Activated CD8-positive, alpha-beta memory T cell treated with anti-CD3 and anti-CD28 coated beads for 4 hours (primary cell): ENCODE measurements at places on chromosomes 4 and X.
A peak's percentile ranks its signal among the peaks of the same experiment; 100 is the strongest.

DNA sequence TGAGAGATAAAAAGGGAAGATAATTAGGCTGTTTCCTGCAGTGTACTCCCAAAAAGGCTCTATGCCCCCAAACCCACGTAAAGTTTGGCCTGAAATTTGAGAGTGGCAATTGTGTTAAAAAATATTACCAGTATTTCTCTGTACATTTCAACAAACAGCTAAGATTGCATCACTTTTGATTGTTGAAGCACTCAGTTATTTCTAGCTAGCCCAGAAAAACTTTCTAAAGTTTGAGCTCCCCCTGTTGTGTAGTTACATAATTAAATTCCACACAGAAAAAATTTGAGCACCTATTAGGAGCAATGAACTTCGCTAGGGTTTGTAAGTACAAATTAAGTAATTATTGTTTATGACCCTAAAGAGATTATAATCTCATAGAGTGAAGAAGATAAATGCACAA is 109.4 kb downstream of the DLG3 start:
- no peak for DNase-seq

- no peak for DNase-seq
These were observed 18.7 kb downstream of the FAM184B start for GRCh38 chr4:17762726-17763125.

DNA sequence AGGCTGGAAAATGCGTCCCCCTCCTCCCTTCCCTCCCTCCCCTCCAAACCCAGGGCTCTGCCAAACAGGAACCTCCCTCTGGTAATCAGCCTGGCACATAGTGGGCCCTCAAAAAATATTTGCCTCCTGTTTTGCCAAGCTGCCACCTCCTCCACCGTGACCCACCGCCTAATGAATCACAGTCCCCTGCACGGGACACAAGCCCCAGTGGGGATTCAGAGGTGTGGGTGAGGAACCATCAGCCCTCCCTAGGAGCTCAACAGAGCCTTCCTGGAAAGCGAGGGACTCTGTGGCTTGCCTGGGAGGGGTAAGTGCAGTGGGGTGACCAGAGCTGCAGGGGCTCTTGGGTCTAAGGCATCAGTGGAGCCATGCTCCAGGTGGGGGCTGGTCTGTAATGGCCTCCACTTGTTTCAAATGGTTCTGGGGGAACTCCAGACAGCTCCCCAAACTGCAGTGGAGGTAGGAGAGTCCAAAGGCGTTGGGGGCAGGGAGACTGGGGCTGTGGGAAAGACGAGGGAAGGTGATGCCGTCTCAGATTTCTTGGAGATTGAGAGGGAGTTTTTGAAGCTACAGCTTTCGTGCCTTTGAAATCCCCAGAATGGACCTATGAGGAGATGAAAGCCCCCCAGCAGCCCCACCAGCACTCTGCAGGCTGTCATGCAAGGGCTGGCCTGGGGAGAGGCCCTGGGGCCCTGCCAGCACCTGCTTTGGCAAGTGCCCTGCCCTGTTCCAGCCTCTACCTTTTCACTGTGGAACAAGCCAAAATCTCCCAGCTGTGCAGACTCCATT is 1.0 kb upstream of the PPP2R2C start:
- no peak for DNase-seq

GRCh38 chr4:144104509-144105130 is 35.9 kb downstream of the GYPA start:
- DNase-seq, result no peak

GRCh38 chr4:157045507-157046127 is 30.3 kb upstream of the GLRB start:
- no peak for DNase-seq

- DNase-seq, result no peak
These were observed 8.3 kb downstream of the GPRIN3 start for GRCh38 chr4:89299153-89299791.

DNA sequence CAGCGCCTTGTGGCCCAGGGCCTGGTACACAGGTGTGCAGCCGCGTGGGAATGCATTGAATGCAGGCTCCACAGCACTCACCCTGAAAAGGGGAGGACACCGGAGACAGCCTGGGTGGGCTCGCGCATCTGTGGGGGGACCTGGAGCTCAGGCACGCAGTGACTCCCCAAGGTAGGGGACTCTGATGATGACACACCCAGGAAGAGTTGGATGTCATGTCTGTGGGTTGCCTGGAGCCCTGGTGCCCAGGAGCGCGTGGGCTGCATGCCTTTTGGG is 32.7 kb upstream of the HTRA3 start:
- DNase-seq, result no peak

DNA sequence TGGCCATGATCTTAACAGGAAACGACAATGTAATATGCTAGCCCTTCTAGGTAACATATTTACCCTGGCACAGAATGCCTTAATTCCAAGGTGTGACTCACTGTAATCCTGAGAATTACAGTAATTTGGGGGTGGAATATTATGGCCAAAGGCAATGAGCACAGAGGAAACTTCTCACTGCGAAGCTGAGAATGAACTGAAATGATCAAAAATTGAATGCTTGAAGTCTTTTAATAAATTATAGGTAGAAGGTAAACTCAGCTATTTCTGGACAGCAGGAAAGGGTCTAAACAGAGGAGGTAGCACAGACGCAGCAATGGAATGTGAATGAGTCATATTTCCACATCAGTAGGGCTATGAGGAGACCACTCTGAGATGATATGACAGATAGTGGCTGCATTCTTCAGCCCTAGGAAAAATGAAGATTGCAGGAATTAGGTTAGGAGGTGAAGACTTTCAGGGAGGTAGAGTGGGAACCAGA is 312.6 kb downstream of the PACRGL start:
- DNase-seq, result no peak

DNA sequence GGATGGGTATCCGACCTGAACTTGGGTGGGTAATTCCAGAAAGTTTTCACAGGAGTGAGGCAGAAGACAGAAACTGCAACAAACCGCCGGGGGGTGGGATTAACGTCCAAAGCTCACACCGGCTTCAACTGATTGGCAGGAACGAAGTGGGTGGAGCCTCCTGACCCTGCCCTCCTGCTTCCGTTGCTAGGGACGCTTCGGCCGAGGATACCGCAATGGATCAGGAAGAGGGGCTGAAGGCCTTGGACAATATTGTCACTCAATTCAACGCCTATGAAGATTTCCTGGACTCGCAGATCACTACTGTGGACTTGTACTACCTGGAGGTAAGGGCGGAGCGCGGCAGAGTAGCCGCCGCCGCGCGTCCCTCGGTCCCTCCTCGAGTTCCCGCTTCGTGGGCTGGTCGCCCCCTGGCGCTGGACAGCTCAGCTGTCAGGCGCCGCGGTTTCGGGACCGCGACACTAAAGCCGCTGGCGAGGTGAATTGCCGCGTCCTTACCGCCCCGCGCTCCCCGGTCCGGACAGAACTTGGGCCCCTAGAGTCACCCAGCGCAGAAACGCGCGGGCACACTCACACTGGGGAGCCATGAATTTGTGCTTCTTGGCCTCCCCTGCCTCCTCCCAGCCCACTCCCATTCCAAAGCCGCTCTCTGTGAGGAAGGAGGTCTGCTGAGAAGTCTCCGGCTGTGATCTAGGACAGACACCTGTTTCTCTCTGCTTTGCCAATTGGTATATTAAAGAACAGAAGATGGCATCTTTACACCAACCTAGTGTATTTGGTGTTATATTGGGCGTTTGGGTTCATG is at the start of gene CFAP299:
TSS of gene CFAP299 (plus strand) at position 177 of the 805 bp plus-strand sequence.
- peak; percentile 9 for DNase-seq

- DNase-seq, result no peak
These were observed 4.2 kb downstream of the TLL1 start for GRCh38 chr4:165877286-165877685.

- DNase-seq, result no peak
These were observed 42.2 kb downstream of the SMIM10L2A start for GRCh38 chrX:135463937-135464336.

DNA sequence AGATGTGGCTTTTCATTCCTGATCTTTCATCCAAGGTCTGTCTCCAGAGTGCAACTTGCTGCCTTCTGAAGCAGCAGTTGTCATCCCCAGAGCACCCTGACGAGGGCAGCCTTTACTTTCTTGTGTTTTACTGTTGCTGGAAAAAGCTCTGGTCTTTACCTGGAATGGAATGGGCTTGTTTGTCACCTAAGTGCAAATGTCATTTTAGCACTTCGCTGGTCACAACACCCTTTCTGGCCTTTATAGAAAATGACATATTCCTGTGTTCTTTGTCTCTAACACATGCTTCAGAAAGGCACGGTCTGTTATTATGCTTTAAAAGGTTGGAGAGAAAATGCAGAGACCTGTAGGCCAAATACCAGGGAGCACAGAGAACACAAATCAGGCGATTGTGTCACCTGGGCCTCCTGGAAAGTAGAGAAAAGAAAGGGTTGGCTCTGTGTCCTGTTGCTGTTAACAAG is 332.7 kb upstream of the IGFBP7 start:
- no peak for DNase-seq

- no peak for DNase-seq
These were observed 16.4 kb downstream of the TSPAN7 start for GRCh38 chrX:38577738-38578137.

GRCh38 chr4:153646261-153646660 is 37.8 kb upstream of the TLR2 start:
- no peak for DNase-seq

DNA sequence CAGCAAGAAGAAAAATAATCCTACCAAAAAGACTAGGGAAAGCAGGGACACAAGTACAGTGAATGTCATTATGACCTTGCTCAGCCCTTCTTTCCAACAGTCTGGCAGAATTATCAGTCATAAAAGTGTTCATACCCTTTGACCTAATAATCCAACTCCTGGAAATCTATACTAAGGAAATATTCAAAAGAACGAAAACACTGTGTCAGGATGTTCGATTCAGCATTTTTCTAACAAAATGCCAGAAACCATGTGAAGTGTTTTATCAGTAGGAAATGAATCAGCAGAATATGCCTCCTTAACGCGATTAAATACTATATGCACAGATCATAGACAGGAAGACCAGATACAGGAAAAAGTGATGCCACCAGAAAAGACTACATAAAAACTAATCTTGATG is 16.2 kb upstream of the S100G start:
- no peak for DNase-seq

- no peak for DNase-seq
These were observed 87.9 kb downstream of the ATP10D start for GRCh38 chr4:47572981-47573380.

DNA sequence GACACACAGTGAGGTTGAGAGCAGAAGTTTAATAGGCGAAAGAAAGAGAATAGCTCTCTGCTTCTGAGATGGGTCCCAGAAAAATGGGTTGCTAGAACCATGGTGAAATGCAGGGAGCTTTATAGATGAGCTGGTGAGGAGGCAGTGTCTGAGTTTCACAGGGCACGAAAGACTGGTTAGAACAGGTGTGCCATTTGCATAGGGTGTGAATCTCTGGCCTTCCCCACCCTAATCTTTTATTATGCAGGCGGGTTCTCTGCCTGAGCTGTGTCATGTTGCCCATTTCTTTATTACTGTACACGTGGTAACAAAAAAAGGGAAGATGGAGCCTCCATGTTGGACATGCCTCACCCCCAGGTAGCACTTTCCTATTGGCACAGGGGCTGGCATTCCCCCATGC is 39.1 kb downstream of the FUNDC1 start:
- no peak for DNase-seq

- no peak for DNase-seq
These were observed 57.1 kb upstream of the NPFFR2 start for GRCh38 chr4:71974681-71975080.

DNA sequence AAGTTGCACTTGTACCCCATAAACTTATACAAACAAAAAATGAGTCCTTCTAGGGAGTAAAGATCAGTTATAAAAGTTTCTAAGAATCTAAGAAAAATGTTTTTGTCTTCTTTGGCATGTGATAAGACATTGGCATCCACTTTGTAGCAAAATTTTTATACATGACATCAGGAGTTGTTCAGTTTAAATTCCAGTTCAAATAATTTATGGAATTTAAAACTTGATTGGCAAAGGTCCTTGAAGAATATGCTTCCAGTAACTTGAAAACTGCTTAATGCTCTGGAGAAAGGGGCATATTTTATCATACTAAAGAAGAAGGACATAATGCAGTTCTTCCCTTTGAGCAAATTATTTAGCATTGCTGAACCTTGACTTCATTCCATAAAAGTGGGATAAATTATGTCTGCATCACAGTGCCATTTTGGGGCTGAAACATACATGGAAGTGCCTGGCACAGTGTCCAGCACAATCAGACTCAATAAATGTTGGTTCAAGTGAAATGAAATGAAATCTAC is 163.3 kb upstream of the IL15 start:
- no peak for DNase-seq

DNA sequence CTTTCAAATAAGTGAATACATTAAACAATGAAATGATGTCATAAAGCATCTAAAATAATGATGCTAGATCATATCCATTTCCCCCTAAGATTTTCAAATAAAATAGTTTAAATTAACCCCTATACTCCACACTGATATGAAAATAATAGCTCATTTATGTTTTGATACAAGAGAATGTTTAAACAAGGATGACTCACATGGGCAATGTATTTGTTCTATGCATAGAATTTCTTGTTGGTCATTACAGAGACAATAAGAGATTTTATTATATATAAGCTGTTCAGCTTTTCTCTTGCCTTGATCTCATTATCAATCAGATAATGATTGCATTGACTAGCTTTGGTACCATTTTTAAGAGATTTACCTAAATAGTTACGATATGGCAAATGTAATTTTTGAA is 411.7 kb downstream of the ARHGAP24 start:
- no peak for DNase-seq

- no peak for DNase-seq
These were observed 219.4 kb downstream of the EPHA5 start for GRCh38 chr4:65450899-65451298.

DNA sequence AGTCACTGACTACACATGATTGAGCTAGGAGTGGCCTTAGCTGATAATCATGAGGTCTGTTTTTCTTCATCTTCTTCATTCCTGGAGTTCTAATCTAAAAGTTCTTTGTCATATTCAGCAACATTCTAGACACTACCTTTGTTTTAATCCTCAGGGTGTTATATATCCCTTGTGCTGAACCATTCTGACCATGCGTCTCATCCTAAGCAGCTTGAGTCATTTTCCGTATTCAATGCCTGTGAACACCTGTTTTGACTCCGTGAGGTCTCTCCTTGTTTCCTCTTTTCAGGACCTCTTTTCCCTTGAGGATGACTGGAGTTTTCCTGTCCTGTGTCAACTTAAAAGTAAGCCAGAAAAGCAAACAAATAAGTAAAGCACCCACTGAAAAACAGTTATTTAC is 597.9 kb downstream of the GBA3 start:
- DNase-seq, result no peak

DNA sequence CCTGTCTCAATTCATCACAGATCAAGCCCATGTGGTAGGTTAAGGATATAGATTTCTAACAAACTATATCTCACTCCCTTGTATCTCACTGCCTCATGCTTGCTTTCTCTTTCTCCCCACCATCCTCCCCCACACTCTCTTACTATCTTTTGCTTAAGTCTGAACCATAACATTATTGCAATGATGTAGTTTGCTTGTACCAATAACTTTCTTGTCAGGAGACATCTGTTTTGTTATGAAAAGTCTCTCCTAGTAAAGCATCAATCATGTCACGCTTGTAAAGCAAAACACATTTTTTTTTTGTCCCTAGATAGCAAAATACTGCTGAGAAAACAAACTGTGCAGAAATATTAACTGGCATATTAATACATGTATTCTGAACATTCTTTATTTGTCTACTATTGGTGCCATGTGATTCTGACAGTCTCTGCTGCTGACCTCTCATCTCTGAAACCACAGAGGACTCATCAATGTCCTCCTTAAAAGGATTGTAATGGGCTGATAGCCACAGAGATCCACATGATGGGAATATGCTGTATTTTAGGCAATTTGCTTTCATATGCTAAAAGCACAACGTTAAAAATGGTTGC is 217.5 kb downstream of the VEGFC start:
- no peak for DNase-seq

GRCh38 chr4:103994059-103994458 is 274.3 kb upstream of the TACR3 start:
- DNase-seq, result no peak
